ENCODE measurements at places on chromosomes 13 and 19.

- no peak for DNase-seq
Observed at GRCh38 chr13:79917628-79918027, 423.3 kb downstream of the SPRY2 start.

DNA sequence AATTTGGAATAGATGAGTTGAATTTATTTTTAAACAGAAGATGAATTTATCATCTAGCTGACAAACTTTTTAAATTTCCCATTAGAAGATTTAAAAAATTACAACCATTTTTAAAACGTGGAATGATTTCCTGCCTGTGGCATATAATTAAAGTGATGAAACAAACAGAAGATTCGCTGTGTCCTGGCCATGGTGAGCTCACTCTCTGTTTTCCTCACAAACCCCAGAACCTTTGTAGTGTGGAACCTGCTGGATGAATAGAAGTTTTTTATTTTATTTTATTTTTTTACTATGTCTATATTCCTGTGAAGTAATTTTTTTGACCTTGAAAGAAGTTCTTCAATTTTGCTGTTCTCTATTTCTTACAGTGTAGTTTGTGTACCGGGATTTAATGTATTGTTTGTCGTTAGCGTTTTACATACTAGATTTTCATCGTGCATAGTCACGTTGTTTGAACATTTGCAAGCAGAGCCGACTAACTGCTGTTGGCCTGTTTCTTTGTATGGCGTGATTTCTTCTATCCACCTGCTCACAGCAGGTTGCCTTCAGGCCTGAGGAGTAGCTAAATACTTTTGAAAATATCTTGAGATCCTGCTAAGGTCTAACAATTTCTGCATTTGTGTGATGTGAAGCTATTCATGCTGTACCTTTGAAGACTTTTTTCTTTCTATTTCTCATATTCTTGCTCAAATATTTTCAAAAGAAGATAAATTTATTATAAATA is 149.2 kb downstream of the GGACT start:
- no peak for DNase-seq

- DNase-seq, result no peak
Observed at GRCh38 chr13:114263578-114263977, 17.8 kb upstream of the UPF3A start.

DNA sequence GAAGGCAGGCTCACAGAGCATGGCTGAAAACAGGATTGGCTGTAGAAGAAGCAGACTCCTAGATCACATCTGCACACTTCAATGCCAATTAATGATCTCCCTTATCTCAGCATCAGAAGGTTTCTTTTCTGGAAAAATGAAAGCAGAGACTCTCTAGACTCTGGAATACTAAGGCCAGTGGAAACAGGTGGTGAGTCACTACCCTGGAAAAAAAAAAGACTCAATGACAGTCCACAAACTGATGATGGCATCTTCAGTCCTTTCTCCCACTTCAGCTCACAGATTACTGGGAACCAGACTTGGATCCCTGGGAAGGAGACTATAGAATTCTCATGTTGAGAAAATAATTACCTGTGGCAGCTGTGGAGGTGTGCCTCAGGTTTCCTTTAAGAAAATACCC is 47.5 kb upstream of the MBNL2 start:
- no peak for DNase-seq

DNA sequence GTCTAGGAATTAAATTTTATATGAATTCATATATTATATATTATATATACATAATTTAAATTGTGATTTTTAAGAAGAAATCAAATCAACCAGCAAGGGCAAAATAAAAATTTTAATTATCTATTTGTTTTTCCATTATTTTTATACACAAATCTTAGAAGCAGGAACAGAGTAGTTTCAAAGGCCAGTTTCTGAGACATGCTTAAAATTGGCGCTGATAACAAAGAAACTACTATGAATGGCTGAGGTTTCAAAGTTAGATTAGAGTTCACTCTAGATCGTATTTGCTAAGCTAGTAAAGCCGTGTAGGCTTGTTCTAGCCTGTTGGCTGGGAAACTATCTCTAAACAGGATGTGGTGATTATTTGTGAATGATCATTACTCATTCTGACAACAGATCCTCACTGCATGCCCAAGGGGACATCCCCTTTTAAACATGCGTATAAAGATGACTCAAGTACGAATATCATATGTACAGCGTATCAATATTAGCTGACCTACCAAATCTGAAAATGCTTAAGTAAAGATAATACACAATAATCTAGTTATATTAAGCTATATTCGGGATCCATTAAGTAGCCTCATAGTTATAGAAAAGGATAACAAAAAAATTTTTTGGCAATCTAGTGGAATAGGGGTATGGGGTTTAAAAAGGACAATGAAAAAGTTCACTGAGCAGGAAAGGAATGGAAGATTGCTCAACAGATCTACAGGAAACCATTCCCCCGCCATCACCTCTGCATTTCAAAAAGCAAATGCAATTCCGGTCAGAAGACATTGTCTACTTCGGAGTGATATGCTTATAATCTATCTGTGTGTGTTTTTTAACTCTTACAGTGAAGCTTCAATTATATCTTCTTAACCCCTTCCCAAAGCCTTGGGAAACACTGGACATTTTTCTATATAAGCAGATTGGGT is 150.1 kb downstream of the SHISA2 start:
- DNase-seq, result peak; percentile 49

GRCh38 chr19:42202290-42202880 is 15.1 kb downstream of the DEDD2 start:
- no peak for DNase-seq

GRCh38 chr19:40341601-40342482 is 6.4 kb downstream of the C19orf47 start:
- no peak for DNase-seq

- DNase-seq, result no peak
Observed at GRCh38 chr13:81409284-81409683, 1068.4 kb upstream of the SPRY2 start.

DNA sequence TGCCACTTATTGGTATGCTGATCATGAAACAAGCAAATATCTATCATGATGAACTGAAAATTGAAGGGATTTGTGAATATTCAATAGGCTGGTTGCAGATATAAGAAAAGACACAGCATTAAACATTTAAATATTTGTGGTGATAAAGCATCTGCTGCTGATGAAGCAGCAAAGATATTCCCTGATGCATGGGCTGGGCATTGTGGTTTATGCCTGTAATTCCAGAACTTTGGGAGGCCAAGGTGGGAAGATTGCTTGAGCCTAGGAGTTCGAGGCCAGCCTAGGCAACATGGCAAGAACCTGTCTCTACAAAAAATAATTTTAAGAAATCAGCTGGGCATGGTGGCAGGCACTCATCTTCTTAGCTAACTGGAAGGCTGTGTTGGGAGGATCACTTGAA is 54.5 kb downstream of the GPR180 start:
- DNase-seq, result no peak

- DNase-seq, result no peak
Observed at GRCh38 chr19:52640916-52641315, 2.8 kb upstream of the ZNF83 start.

DNA sequence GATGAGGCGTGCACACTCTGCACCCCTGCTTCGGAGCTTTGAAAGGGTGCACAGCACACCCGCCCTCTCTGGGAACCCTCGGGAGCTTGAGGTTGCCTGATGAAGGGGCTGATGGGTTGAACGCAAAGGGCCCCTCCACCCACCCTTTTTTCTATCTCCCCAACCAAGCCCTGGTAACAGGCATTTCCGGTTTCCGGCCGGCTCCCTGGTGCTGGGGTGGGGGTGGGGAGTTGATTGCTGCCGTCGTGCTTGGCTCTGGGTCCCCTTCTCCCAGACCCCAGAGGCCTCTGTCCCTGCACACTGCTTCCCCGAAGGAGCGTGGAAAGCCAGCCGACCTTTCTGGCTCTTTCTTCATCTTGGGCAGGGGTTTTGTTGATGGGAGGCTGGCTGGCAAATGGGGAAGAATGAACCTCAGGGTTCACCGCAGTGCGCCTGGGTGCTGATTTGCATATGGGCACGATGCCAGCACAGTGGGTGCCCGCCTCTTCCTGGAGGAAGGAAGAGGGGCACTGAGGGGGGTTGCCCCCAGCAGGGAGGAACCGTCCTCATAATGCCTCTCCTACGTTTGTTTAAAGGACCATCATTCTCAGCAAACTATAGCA is 29.1 kb downstream of the VAV1 start:
- DNase-seq, result no peak

DNA sequence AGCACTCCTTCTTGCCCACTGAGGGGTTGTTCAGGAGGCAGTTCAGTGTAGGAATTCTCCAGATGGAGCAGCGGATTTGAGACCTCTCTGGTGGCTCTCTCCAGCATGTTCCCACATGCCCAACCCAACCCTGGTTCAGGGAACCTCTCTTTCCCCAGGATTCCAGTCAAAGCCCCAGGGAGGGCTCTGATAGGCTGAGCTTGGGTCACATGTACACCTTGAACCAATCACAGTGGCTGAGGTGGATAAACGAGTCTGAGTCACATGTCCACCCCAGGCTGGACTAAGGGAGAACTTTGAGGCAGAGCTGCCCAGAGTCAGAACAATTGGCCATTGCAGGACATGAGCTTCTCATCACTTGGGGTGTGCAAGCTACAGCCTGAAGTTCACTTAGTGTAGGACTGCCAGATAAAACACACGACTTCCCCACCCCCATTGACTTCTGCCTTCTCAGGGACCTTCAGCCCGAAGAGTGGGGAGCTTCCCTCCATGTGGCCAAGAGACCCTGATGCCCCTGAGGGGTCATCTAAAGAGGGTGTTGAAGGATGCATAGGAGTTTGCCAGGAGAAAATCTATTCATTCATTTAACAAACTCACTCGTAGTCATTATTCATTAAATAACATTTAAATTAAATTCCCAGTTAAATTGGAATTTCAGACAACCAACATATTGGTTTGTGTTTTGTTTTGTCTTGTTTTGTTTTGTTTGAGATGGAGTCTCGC is 4.0 kb upstream of the MAST3 start:
- DNase-seq, result no peak

DNA sequence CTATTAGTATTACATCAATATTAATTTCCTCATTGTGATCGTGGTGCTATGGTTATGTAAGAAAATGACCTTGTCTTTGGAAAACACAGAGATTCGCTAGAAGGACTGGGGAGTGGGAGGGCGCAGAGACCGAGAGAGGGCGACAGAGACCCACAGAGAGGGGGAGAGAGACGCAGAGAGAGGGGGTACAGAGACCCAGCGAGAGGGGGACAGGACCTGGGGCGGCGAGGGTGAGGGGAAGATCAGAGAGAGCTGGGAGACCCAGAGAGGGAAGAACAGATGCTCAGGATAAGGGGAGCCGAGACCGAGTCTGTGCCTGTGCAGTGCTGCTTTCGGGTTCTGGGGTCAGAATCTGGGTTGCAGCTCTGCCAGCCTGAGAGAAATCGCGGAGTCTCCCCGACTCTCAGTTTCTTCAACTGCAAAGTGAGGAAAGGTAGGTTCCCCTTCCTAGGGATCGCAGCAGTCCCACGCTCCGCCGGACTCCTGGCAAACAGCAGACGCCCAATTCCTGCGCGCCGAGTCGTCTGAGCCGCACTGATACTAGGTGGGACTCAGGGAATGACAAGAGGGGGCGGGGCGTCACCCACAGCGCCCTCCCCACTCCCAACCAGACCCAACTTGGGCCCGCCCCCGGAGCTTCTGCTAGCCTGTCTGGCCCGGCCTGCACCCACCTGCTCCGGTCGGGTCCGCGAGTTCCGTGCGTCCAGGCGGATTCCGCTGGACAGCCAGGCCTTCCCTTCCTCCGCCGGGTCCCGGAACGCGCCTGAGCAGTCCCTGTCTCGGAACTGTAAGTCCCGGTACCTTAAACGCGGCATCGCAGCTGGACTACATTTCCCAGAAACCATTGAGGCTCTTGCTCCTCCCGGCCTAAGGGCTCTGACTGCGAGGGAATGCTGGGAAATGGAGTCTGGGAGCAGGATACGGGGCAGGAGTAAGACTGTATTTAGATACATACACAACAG is 15.3 kb downstream of the IZUMO2 start:
- peak; percentile 70 for DNase-seq

GRCh38 chr19:21468791-21469190 is 36.6 kb upstream of the ZNF429 start:
- no peak for DNase-seq

DNA sequence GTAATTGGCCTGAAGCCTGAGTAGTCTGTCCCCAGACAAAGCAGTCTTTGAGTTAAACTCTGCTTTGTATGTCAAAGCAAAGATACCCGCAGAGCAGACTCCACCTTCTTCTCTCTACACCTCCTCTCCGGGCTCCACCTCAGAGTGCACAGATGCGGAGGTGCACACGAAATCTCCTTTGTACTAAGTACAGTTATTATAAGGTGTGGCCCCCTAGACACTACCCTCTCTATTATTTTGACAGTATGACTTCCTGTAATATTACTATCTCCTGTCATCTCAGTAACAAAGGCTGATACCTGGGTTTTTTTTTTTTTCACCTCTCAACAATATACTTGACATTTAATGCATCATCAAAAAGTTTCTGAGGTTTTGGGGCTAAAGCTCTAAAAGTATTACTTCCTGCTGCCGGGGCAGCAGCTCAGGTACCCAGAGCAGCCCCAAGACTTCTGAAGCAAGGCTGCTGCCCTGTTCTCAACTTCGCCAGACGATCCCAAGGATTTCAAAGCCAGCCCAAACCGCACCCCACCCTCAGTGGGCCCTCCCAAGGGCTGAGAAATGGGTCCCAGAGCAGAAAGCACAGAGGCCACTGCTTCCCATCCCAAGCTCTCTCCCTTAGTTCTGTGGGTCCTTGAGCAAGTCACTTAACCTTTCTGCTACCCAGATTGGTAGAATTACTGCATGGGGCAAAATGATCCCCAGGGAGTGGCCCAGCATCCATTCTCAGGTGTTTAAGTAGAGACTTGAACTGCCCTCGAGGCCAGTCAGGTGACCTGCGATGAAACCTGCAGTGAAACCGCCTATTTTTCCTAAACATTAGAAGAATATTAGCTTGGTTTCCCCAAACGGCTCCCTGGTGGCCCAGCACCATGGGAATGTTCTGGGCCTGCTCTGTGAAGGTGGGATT is 180.6 kb downstream of the FOXO1 start:
- no peak for DNase-seq

DNA sequence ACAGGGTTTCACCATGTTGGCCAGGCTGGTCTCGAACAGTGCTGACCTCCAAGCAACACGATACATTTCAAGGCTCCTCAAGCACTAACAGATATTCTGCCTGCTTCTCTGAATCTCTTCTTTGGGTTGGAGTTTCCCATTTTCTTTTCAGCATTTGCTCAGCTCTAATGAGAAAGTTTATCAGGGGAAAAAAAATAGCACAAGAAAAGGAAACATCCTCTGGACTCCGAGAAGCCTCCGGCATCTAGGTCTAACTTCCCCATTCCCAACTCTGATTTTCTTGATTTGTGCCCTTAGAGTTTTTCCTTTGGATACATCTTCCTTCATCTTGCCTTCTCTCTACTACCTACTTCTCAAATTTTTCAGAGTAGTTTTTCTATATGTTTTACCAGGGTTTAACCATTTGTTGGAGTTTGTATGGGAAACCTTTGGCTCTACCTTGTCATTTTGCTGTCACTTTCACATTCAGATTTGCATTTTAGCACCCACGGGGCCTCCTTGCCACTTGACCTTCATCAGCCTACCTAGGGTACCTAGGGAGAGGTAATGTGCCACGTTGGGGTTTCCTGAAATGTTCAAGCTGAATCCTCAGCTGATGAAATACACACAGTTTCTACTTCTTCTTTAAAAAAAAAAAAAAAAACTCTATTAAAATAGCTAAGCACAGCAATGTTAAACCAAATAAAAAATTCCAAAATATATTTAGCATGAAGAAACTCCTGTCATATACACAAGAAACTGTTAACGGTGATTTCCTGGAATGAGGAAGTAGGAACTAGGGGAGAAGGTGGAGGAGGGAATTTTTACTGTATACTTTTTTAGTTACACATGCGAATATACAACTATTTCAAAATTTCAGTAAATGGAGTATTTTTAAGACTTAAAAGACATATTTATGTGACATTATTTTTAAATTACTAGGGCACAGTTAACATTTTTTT is 5.1 kb upstream of the USP12 start:
- DNase-seq, result no peak
